Stimulated activated naive CD4-positive, alpha-beta T cell treated with Interleukin-2 at 50 U/mL for 16 hours (primary cell): ENCODE measurements at places on chromosomes 4 and X.

DNA sequence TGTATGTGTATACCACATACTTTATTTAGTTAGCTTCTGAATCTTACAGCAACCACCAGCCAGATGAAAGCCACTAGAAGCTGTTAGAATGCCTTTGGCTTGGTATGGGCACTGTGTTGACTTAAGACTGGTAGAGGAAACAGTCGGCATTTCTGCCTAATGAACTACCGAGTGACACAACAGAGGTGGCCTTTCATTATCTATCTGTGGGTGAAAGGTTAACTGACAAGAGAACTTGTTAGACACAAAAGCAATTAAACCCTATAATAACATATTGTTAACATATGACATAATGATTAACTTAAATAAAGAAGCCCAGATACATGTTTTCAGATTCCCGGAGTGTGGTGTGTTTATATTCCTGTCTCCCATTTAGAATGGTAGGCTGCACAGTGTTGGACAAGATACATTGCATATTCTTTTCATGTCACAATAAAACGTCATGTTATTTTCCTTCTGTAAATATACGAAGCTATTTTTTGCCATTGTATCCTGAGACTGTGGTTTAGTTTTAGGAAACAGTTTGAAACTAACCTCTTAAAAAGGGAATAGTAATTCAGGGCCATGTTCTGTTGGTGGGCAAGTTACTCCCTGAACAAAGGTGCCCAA lies 181.5 kb downstream of the SLIT2 start:
- DNase-seq, result no peak

GRCh38 chr4:83138946-83139345 lies 24.4 kb upstream of the PLAC8 start:
- DNase-seq, result no peak

- DNase-seq, result no peak
These were observed 177.5 kb downstream of the DCLK2 start for GRCh38 chr4:150255610-150256224.

DNA sequence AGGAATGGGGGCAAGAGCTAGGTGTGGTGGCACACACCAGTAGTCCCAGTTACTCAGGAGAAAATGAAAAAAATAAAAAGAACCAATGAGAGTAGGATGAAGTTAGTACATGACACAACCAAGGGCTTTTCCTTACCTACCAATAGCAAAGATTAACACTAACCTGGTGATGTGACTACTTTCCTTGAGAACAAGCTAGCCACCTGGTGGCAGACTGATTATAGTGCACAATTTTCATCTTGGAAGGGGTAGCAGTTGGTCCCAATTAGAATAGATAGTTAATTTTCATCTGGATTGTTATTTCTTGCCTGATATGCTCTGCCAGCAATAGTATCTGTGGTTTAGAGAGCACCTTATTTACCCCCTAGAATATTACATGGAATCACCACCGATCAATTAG lies 1216.8 kb upstream of the PABPC4L start:
- DNase-seq, result no peak

- no peak for DNase-seq
These were observed 81.0 kb downstream of the SORBS2 start for GRCh38 chr4:185730849-185731608.

GRCh38 chr4:72112514-72113156 lies 80.8 kb downstream of the NPFFR2 start:
- no peak for DNase-seq

DNA sequence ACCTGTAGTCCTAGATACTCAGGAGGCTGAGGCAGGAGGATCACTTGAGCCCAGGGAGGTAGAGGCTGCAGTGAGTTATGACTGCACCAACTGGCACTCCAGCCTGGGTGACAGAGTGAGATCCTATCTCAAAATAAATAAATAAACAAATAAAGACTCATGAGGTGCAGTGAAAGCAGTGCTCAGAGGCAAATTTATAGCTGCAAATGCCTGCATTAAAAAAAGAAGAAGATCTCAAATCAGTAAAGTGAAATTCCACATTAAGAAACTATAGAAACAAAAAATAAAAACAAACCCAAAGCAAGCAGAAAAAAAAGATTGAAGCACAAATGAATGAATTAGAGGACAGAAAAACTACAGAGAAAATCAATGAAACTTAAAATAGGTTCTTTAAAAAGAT lies 22.5 kb upstream of the HSD17B13 start:
- DNase-seq, result no peak

- no peak for DNase-seq
These were observed 53.3 kb upstream of the GRPEL1 start for GRCh38 chr4:7121174-7121573.

GRCh38 chr4:155668707-155669220 lies 2.1 kb downstream of the GUCY1A1 start:
- DNase-seq, result no peak

- no peak for DNase-seq
These were observed 74.4 kb downstream of the RNF150 start for GRCh38 chr4:141058591-141059512.

GRCh38 chrX:74449937-74450330 lies 28.6 kb downstream of the SLC16A2 start:
- DNase-seq, result no peak

- DNase-seq, result no peak
These were observed 67.9 kb downstream of the NHS start for GRCh38 chrX:17442898-17443297.

- no peak for DNase-seq
These were observed 113.6 kb upstream of the PPARGC1A start for GRCh38 chr4:24003496-24003895.

DNA sequence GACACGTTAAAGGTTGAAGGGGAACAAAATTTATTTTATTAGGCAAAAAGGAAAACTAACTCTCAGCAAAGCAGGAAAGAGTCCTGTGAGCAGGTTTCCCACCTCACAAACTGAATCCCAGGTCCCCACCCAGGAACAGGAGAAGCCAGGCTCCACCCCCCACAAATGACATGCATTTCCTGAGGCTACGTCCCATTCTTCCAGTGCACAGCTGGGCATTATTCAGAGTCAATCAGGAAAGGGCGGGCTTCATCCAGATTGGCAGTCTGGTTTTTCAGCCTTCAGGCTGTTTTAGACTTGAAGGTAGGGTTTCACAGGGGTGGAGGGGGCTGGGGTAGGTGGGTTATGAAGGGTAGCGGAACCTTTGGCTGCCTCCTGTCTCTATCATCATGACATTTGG lies 11.9 kb upstream of the ASIC5 start:
- DNase-seq, result no peak

DNA sequence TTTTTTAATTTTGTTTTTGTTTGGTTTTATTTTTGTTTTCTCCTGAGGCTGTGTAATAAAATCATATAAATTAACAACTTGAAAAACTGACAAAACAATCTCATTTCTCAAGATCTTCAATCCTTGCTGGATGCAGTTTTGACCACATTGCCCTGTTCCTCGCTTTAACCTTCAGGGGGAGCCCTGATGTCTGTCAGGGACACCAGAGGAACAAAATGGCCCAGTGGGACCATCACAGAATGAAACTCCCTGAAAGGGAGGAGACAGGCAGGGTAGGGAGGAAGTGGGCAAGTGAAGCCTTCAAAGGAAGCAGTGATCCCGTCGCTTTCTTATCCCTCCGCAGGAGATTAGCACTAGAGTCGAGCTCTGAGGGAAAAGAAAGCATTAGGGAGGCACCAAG lies 274.9 kb upstream of the LDB2 start:
- DNase-seq, result no peak

- no peak for DNase-seq
These were observed 77.9 kb upstream of the SLC7A11 start for GRCh38 chr4:138320030-138320429.

DNA sequence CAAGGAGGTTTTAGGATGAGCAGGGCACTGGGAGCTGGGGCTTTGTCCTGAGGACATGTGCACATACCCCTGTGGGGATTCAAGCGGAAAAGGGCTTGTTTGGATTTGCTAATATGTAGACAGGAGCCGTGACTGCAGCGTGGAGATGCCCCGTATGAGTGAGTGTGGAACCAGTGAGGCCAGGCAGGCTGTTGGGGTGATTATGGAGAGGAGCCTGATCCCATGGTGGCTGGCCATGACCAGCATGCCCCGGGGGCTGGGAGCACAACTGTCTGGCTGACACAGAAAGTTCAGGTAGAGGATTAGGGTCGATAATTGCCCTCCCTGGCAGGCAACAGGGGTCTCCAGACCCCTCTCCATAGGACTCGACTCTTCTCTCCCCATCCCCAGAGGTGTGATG lies 68.8 kb upstream of the STX18 start:
- DNase-seq, result no peak

GRCh38 chr4:10565166-10565780 lies 108.0 kb upstream of the ZNF518B start:
- no peak for DNase-seq

DNA sequence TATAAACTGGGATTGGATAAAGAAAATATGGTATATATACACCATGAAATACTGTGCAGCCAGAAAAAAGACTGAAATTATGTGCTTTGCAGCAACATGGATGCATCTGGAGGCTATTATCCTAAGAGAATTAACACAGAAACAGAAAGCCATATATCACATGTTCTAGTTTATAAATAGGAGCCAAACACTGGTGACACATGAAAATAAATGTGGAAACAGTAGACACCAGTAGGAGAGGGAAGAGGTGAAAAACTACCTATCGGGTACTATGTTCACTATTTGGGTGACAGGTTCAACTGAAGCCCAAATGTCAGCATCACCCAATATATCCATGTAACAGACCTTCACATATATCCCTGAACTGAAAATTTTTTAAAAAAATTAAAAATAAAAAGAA lies 725.1 kb downstream of the C4orf33 start:
- DNase-seq, result no peak

DNA sequence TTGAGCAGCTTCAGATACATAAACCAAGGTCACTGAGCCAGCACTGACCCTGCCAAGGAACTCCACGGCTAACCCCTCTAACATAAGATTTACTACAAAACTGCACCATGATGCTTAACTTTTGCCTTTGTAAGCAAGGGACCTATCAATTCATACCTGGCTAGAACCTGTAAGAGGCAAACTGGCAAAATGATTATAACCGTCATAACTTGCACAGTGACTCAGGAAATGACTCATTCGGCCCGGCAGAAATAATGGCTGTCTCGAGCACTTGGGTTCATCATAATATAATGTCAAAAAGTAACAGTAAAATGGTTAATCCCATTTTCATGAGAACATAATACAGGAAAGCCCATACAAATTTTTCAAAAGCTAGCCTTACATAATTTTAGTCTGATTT lies 17.2 kb downstream of the RASGEF1B start:
- DNase-seq, result peak; percentile 7

GRCh38 chr4:165175879-165176278 lies 31.5 kb upstream of the KLHL2 start:
- DNase-seq, result no peak

- no peak for DNase-seq
These were observed 107.2 kb upstream of the CENPE start for GRCh38 chr4:103305355-103305754.

- no peak for DNase-seq
These were observed 105.1 kb upstream of the KLHL13 start for GRCh38 chrX:118221733-118222132.

- DNase-seq, result no peak
These were observed 160.4 kb downstream of the CPEB2 start for GRCh38 chr4:15162465-15163283.

GRCh38 chrX:105477351-105477750 lies 256.9 kb upstream of the TEX13A start:
- DNase-seq, result no peak

GRCh38 chr4:138110815-138111214 lies 131.3 kb downstream of the SLC7A11 start:
- no peak for DNase-seq

GRCh38 chr4:5045097-5045496 lies 6.2 kb upstream of the STK32B start:
- DNase-seq, result no peak

- no peak for DNase-seq
These were observed 1441.6 kb upstream of the PCDH7 start for GRCh38 chr4:29278585-29278984.

DNA sequence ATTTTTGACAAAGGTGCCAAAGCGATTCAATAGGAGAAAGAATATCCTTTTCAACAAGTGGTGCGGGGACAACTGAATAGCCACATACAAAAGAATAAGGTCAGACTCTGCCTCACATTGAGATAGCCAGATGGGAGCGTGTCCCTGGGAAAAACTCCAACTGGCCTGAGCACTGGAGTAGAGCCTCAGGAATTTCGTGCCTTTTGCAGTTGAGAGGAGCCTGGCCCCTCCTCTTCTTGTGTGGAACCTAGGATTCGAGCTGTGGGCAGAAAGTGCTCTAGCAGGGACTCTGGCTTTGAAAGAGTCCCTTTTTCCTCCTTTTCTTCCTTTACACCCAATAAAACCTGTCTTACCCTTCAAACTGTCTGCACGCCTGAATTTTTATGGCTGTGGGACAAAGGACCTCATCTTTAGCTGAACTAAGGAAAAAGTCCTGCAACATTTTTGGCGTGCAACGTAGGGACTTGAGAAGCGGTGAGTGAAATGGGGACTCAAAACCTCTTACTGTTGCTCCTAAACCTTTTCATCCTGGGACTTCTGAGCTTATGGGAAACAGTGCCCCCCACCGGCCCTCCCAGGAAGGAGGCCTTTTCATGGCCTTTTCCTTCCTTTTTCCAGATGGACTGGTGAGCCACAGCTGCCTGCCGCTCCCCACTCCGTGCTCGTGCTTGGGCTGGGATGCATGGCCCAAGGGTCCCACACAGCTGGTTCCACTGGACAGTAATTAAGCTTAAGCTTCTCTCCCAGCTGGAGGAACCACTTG lies 68.6 kb downstream of the BMP15 start:
- no peak for DNase-seq

GRCh38 chr4:107252571-107252970 lies 216.5 kb upstream of the DKK2 start:
- DNase-seq, result no peak

DNA sequence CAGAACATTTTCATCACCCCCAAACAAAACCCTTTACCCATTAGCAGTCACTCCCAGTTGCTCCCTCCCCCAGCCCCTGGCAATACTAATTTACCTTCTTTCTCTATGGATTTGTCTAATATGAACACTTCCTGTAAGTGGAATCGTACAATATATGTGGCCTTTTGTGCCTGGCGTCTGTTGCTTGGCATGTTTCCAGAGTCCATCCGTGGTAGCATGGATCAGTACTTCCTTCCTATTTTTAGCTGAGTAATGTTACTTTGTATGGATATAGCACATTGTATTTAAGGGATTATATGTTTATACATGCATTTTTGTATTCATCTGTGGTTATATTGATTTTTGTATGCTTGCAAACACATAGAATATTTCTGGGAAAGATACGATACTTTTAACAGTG lies 48.2 kb downstream of the PPEF1 start:
- DNase-seq, result no peak

- no peak for DNase-seq
These were observed 33.7 kb downstream of the TMEM150C start for GRCh38 chr4:82528074-82528473.
